ENCODE measurements at places on chromosomes 4 and X.

GRCh38 chr4:101237773-101238172 lies 109.6 kb downstream of the PPP3CA start:
- no peak for DNase-seq

DNA sequence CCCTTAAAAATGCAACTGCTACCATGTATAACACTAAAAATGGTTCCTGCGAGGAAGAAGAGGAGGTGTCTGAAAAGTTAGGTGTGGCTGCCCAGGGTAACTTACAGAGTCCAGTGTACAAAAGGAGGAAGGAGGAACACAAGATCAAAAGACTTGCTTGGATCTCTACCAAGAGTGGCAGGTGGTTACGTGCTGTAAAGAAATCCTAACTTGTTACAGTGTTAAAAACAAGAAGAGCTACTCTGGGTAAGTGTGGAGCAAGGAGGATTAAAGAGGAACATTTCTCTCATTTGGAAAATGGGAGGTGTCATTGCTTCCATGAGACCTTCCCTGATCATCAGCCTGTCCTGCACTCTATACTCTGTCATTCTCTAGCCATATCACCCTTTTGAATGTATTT lies 242.0 kb downstream of the PTTG2 start:
- DNase-seq, result no peak

DNA sequence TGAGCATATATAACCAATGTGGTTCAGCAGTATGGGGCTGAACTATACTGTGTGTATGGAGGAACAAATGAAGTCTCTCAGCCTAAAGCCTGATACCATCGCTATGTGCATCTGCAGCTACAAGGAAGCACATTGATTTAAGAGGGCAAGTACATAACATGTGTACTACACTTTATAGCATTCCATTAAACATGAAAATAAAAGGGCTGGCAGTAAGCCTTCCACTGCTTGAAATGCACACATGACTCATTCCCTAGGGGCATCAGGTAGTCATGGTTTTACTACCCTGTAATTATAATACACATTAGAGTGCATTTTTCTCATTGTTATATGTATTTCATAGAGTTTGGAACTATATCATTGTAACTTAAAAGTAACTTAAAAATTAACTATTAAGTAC lies 51.2 kb downstream of the SMARCA1 start:
- DNase-seq, result no peak

GRCh38 chrX:71629467-71629866 lies 11.2 kb upstream of the CXCR3 start:
- DNase-seq, result no peak

- no peak for DNase-seq
These were observed 74.6 kb downstream of the CC2D2A start for GRCh38 chr4:15544248-15544729.

GRCh38 chr4:1041147-1041935 lies 29.9 kb downstream of the FGFRL1 start:
- DNase-seq, result no peak

DNA sequence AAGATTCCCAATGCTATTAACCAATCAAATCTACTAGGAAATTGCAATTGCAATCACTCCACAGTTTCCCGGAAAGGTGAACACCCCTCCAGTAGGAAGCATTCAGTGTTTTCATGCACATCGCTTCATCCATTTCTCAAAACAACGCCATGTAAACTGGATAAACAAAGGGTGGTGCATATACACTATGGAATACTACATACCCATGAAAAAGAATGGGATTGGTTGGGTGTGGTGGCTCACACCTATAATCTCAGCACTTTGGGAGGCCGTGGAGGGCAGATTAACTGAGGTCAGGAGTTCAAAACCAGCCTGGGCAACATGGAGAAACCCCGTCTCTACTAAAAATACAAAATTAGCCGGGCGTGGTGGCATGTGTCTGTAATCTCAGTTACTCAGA lies 29.1 kb downstream of the DHRSX start:
- DNase-seq, result no peak

GRCh38 chrX:45068569-45068968 lies 132.1 kb downstream of the DIPK2B start:
- no peak for DNase-seq

- DNase-seq, result no peak
These were observed 29.9 kb downstream of the TRMT2B start for GRCh38 chrX:101022020-101022419.

GRCh38 chrX:72159769-72160168 lies 21.8 kb upstream of the PIN4 start:
- DNase-seq, result no peak

- no peak for DNase-seq
These were observed 292.5 kb downstream of the USP46 start for GRCh38 chr4:52366621-52367020.

DNA sequence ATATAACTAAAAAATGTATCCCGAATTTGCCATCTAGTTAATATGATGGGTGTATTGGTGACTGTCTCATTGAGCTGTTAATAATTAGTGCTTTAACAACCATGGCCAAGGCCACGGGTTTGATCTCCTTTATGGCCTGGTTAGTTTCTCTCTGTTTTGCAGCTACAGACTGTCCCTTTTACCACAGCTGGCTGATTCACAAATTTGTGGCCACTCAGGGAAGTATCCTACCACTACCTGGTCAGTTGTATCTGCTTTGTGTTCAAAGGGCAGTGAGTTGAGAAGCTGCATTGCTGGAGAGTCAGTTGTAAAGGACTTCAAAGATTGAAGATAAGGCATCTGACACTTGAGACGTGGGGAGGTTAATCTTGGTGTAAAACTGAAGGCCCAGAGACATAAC lies 219.1 kb upstream of the BMP3 start:
- no peak for DNase-seq

DNA sequence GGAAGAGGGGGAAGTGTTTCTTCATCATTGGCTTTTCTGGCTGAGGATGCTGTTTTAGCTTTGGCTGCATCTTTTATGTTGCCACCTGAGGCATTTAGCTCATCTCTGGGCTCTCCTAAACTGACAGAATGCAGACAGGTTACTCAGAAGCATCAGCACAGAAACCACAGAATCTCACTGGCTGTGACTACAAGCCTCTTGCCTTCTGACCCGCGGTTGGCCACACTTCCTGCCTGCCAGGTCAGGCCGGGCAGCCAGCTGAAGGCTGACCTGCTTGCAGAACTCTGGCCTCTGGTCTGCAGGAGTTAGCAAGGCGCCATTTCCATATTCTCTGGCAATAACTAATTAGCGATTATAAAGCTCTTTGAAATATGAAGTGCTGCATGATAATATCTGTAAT lies 366.5 kb downstream of the MID1IP1 start:
- no peak for DNase-seq

- no peak for DNase-seq
These were observed 9.0 kb upstream of the MAB21L2 start for GRCh38 chr4:150572704-150573504.

DNA sequence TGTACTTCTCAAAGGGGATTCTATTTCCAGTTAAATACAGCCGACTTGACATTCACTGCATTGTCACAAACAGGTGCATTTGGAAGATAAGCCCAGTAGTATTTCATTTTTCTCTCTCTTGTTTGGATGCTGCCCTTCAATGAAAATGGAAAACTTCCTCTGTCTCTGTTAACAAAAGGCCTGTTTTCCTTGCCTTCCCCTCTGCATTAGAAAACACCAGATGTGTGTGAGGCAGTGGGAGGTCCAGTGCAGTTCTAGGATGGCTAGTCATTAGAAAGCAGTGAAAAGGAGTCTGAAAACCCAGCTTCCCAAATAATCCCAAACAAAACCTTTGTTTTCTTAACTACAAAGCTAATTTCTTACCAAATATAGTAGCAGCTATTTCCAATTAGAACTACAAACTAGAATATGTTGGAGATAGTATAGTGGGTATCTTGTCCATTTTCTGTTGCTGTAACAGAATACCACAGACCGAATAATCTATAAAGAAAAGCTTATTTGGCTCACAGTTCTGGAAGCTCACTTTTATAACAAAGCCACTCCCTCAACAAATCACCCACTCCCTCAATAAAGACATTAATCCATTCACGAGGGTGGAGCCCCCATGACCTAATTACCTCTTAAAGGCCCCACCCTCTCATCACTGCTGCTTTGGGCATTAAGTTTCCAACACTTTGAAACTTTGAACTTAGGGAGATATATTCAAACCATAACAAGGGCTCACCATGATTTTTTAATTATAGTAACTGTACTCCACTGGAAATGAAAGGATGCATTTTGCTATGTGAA lies 452.1 kb upstream of the RPS6KA3 start:
- no peak for DNase-seq

DNA sequence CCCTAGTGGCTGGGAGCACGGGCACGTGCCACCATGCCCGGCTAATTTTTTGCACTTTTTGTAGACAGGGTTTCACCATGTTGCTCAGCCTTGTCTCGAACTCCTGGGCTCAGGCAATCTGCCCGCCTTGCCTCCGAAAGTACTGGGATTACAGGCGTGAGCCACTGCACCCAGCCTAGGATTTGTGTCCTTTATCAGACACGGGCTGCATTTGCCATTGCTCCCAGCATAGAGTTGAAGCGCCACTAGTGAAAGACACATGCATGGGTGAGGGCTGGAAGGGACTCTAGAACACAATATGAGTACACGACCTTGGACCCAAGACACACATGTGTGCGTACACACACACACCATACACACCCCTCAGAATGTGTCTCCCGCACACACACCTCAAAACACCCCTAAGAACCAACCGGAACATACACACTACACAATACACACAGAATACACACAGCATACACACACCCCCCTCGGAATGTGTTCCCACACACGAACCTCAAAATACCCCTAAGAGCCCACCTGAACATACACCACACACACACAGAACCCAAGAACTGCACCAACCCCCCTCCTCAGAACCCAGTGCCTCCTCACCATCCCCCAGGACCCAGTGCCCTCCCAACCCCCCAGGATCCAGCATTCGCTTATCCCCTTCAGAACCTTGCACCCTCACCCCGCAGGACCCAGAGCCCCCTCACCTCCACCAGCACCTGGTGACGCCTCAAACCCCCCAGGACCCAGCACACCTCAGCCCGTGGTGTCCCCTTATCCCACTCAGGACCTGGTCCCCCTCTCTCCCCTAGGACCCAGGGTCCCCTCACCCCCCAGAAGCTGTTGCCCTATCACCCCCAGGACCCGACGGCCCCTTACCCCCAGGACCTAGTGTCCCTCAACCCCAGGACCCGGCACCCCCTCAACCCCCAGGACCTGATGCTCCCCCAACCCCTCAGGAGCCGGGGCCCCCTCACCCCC lies 1.0 kb downstream of the TNIP2 start:
- no peak for DNase-seq

DNA sequence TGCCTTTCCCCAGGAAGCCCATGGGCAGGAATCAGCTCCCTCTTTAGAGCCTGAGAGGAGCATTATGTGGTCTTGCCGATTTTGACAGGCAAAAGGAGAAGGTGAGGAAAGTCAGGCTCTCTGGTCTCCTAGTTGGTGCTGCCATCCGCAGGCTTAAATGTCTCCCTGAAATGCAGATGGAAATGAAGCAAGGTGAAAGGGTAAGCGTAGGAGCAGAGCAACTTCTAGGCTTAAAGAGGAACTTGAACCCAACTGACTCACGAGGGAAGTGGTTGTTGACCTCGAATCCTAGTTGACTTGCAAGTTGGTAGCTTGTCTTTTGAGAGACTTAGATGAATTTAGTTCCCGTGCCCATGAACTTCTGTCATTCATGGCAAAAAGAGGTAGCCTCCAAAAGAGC lies 205.9 kb downstream of the PTTG2 start:
- no peak for DNase-seq

GRCh38 chrX:108033890-108034289 lies 11.0 kb upstream of the VSIG1 start:
- DNase-seq, result no peak

DNA sequence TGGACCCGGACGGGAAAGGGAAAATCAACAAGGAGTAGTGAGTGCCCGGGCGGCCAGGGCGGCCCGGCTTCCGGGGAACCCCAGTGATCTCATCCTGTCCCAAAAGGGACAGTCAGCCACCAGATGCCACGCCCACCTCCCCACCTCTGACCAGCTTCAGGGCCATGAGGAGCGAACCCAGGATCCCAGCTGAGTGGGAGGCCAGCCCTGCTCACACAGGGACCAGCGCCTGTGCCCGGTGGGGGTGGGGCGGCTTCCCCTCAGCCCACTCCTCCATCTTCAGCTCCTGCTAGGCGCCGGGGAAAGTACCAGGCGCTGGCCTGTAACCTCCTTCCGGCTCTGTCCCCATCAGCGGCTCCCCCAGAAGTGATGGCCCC lies 6.2 kb downstream of the MYL5 start:
- DNase-seq, result no peak
